DMS79 (cell line): ENCODE measurements at places on chromosomes 13 and 19.

- DNase-seq = no peak
These were observed 13.0 kb upstream of the MYH14 start for GRCh38 chr19:50190439-50190891.

GRCh38 chr13:33711436-33711835 is 106.5 kb upstream of the RFC3 start:
- no peak for DNase-seq

- DNase-seq = peak; percentile 90
These were observed 45.4 kb downstream of the SMIM24 start for GRCh38 chr19:3434630-3435553.

DNA sequence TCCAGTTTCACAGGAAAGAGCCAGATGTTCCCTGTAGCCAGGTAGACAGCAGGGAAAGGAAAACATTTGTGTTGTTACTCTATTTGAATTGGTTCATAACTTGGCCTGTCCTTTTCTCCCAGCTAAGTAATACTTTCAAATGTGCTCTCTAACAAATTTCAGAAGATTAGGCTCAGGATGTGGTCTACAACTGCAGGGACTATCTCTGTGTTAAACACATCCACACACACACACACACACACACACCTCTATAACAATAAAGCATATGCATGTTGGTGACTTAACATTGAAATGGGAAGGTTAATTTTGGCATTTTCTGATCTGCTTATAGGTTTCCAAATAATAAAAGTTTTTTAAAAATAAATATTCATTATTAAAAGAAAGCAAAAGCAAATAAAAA is 316.0 kb upstream of the ARGLU1 start:
- DNase-seq = no peak

- DNase-seq = no peak
These were observed 15.5 kb downstream of the GGACT start for GRCh38 chr13:100573121-100573520.

DNA sequence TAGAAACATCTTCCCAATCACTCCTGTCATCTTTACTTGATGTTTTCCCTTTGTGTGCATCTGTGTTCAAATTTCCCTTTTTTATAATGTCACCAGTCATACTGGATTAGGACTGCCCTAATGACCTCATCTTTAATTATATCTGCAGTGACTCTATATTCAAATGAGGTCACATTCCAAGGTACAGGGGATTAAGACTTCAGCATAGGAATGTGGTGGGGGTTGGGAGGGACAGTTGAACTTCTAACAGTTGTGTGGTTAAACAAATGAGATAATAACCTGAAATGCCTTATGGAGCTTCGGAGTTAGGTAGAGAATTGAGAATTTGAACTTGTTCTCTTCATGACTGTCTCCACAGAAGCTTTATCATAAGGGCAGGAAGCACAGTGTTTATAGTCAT is 23.0 kb downstream of the PAN3 start:
- DNase-seq = no peak

GRCh38 chr19:17871878-17872250 is at the start of gene SLC5A5:
Gene SLC5A5 (plus strand): TSS chr19:17871945. CDS start chr19:17872320, 375 bp downstream.
- no peak for DNase-seq

DNA sequence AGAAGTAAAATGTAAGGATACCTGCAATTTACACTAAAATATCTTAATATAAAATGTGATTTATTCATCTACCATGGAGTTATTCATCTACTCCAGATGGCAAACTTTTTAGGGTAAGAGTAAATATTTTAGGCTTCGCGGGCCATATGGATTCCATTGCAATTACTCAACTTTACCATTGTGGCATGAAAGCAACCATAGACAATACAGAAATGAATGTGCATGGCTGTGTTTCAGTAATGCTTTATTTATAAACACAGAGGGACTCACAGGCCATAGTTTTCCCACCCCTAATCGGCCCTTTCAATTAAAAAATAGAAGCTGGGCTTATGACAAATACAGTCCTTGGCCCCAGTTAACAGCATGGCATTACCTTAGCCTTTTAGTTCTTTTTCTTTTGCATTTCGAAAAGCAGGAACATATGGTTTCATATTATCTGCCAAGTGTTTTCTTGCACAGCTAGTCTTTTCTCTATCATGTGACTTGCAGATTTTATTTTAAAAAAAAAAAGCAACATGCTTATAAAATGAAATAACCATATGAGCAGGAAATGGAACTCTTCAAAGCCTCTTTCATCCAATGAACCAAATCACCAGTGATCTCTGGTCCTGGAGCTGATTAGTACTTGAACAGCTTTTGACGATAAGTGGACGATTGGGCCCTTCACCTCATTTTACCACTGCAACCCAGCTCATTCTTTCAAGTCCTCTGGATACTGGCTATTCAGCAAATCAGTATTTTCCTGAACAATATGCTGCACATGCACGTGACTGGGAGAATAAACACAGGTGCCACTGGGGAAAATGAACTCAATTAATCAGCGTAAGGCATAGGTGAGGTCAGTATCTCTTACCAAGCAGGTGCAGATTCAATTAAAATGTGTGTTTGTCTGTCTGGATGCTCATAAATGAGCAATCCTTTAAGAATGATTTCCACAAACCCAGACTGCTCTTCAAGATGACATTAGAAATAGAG is 63.9 kb downstream of the LHFPL6 start:
- peak; percentile 92 for DNase-seq

- DNase-seq = no peak
These were observed 169.2 kb upstream of the IRS2 start for GRCh38 chr13:109955598-109955997.

DNA sequence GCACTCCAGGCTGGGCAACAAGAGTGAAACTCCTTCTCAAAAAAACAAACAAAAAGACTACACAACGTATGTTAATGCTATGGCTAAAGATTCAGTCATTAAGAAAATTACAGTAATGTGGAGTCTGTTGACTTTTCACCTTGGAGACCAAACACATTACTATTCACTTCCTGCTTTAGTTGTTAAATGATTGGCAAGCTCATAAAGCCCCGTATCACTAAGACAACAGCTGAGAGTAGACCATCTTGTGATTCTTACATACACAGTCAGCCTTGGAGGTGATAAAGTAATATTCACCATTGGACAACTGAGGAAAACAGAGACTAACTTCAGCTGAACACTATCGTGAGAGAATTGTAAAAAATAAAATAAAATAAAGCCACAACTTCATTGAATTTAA is 86.5 kb downstream of the KCTD12 start:
- DNase-seq = no peak

GRCh38 chr13:57638186-57638890 is 6.8 kb downstream of the PCDH17 start:
- DNase-seq = no peak

GRCh38 chr13:48829536-48829935 is 146.2 kb upstream of the FNDC3A start:
- no peak for DNase-seq

GRCh38 chr19:17496337-17496997 is 15.0 kb upstream of the PGLS start:
- DNase-seq = no peak

GRCh38 chr13:101267656-101268055 is 148.7 kb downstream of the NALCN start:
- DNase-seq = no peak

GRCh38 chr19:30069535-30070197 is 127.6 kb downstream of the URI1 start:
- no peak for DNase-seq

DNA sequence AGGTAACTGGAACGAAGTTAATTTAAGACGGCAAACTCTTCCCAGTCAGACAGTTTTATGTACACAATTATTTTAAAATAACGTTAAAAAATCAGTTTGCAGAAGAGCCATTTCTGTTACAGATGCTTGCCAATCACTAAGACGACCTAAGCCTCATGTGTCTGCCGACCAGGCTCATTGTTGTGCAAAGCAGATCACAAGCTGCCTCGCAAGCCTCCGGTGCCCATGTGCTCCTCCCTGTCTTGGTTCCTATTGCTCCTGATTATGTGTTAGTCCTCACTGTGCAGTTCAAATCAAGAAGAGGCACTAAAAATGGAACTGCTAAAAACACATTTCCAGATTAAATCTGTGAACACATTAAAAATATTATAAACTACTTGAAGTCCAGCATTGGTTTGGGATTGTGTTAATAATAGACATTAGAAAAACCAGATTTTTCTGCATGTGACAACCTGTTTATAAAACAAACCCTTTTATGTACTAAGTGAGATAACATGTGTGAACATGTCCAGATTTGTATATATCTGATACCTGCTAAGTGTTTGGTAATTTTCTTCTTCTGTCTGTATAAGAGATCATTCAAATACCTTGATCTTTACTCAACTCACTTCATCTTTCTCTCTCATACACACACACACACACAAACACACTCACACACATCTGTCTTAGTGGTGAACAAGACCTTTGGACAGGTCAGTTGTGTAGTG is 81.9 kb upstream of the SLC15A1 start:
- DNase-seq = no peak

DNA sequence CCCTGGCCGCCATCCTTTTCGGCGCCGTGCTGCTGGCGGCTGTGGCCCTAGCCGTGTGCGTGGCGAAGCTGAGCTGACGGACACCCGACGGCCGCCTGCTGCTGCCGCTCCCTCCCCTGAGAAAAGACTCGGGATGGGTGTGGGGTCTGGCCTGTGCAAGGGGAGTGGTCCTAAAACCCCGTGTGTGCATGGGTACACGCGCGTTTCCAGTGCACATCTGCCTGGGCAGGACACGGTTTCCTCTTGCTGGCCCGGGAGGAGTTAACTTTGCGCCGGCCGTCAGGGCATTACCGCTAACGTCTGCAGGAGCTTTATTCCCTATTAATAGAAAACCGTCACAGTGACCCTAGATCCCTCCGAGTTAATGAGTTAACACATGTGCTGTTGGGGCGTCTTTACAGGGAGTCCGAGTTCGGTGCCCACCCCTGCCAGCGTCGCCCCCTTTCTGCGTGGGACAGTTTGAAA is 1.3 kb downstream of the RGS9BP start:
- DNase-seq = no peak

- DNase-seq = peak; percentile 77
These were observed 21.8 kb upstream of the OR10H1 start for GRCh38 chr19:15837221-15837731.

DNA sequence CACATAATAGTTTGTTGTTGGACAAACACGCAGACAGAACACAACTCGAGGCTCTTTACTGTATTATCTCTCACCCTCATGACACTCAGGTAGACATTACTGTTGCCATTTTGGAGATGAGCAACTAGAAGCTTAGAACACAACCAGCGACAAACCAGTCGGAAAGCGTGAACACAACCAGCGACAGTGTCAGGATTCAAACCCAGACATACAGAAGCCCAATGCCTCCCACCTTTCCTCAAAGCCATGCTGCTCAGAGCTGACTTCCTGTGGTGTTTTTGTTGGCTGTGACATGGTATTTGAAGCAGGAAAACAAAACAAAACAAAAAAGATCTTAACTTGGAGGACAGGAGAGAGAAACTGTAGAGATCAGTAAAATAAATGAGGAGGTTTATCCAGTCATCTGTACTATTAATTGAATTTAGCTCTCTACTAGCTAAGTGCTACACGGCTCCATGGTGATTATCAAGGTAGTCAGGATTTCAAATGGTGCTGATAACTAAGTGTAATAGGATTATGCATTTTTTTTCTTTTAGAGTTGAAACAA is 92.1 kb downstream of the STARD13 start:
- DNase-seq = no peak
